IMR-90 (cell line): ENCODE measurements at places on chromosomes 6 and 20. TPM values are rescaled to one million over a fixed set of nuclear protein-coding genes. Genes with fewer than 3 reads are reported as not detected.
A peak's percentile ranks its signal among the peaks of the same experiment; 100 is the strongest.

- no peak for DNase-seq
Measured at GRCh38 chr6:167078745-167079144, 44.2 kb upstream of the CCR6 start.

DNA sequence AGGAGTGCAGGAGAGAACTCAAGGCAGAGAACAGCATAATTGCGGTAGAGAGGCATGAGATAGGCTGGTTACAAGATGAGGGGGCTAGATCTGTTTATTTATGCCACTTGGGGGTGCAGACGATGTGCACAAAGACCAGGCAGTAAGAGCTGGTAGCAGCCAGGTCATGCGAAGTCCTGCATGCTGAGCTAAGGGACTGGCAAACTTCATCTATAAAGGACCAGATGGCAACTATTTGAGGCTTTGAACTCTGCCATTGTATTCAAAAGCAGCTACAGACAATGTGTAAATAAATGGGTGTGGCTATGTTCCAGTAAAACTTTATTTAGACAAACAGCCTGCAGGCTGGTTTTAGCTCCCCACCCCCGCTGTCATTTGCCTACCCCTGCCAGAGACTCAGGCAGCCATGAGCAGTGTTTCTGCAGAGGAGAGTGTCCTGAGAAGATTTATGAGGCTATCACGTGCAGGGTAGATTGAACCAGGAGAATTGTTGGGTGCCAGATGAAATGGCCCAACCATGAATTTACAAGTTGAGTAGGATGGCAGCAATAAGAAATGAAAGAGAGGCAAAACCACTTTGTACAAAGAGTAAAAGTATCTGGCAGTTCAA, 253.4 kb upstream of the MOCS1 start:
- DNase-seq = no peak

GRCh38 chr20:31948008-31948407, 3.8 kb downstream of the PDRG1 start:
- no peak for DNase-seq

GRCh38 chr6:56840467-56841380, 114.2 kb upstream of the BEND6 start:
- DNase-seq = peak; percentile 83

DNA sequence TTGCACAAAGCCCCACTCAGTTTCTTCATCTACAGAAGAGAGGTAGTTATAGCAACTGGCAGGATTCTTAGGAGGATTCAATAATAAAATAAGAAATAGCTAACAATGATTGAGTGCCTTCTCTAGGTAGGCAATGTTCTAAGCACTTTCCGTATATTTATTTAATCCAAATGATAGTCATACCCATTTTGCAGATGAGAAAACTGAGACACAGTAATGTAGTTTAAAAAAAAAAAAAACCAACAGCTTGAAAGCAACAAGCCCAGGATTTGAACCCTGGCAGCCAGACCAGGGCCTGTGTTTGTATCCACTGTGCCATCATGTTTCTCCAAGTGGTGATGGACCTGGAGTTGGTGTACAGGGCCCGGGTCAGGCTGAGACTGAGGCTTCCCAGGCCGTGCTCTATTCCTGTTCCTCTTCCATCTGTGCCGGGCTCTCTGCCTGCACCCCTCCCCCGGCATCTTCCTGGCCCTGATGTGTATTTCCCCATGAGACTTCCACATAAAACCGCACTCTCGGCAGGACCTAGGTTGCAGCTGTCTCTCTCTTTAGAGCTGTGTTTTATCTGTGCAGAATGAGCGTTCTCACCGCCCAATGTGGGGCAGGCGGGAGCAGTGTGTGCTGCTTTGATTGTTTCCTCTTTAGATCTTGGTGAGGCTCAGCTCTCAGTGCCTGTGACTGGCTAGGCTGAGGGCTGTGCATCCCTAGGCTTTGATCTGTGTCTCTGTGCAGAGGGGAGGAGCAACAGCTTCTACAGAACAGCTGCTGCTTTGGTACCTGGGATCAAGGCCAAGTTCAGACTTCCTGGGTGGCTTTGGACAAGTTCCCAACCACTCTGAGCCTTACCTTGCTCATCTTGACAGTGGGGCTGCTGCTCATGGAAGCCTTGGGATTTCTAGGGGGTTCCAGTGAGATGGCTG, 49.5 kb downstream of the TOX2 start:
- peak; percentile 49 for DNase-seq

DNA sequence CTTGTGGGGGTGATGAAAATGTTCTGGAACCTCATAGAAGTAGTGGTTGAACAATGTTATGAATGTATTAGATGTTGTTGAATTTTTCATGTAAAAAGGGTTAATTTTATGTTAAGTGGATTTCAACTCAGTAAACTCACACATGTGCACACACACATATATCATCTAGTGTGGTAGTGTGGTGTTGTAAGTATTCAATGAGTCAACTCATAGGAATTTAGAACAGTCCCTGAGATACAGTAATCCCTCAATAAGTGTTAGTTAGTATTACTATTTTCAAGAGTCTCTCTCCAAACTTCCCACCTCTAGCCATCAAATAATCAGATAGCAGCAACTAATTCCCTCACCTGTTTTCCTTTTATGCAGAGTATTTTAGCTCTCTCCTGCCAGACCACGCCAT, 563.1 kb upstream of the JARID2 start:
- peak; percentile 83 for DNase-seq

- DNase-seq = peak; percentile 21
Measured at GRCh38 chr20:34475979-34476736, 40.1 kb upstream of the DYNLRB1 start.

Gene CRISP3
- not detected in 2 replicates for polyA plus RNA-seq

Gene HRH3
- polyA plus RNA-seq = not detected in 2 replicates

Gene FAM110A
- 3.6 and 4.7 TPM in 2 replicates for polyA plus RNA-seq

Gene PRL
- not detected in 2 replicates for polyA plus RNA-seq

GRCh38 chr20:59443550-59443949, 143.1 kb downstream of the EDN3 start:
- no peak for DNase-seq

DNA sequence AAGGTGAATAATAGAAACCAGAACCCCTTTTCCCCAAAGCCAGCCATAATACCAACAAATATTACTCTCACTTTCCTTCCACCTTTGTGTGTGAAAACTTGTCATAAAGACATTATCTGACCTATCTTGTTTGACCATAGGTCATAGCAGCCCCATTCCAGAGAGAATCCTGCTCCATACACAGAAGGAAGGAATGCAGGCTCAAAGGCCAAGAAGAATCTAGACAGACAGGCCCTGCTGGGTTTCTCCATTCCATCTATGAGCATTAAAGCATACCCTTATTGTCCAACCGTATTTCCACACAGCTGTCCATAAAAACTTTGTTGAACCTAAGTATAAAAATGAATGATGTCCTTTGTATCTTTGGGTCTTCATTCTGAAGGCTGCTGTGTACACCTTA, 40.7 kb upstream of the KCNK5 start:
- DNase-seq = no peak

DNA sequence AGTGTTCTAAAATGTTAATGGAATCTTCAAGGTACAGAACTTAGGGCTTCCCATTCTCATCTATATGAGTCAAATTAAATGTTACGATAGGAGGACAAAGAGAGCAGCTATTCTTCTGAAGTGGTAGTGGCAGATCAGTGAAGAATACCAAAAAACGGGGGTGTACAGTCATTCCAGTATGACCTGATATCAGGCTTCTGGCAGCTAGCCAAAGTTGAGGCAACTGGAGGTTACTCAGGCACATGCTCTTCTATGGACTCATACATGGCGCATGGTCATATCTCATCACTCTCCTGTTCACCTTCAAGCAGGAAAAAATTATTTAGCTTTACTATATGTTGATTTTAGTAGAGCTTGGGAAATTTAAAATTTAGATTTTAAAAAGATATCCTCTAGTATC, 1608.8 kb downstream of the GRIK2 start:
- DNase-seq = no peak

DNA sequence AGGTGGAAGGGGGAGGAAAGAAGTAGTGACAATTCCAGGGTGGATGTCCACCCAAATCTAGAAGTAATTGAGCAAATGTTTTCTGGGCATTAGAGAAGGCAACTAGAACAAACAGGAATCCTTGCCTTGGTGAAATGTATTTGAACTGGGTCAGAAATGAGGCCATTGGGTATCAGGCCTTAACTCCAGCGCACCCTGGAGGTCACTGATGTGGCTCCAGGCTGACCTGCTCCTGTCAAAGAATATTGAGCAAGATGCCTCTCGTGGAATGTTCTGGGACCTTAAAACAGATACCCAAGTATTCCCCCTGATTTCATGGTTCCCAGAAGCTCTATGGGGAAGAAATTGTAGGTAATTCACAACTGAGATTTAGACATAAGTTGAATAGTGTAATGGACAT, 6.9 kb downstream of the HLA-DPB1 start:
- peak; percentile 13 for DNase-seq

Gene COL9A3
- polyA plus RNA-seq = 1.4 TPM in 2 replicates

GRCh38 chr20:48912065-48912464, 9.4 kb upstream of the ARFGEF2 start:
- no peak for DNase-seq

GRCh38 chr6:168031411-168031971, 34.0 kb downstream of the KIF25 start:
- peak; percentile 64 for DNase-seq

DNA sequence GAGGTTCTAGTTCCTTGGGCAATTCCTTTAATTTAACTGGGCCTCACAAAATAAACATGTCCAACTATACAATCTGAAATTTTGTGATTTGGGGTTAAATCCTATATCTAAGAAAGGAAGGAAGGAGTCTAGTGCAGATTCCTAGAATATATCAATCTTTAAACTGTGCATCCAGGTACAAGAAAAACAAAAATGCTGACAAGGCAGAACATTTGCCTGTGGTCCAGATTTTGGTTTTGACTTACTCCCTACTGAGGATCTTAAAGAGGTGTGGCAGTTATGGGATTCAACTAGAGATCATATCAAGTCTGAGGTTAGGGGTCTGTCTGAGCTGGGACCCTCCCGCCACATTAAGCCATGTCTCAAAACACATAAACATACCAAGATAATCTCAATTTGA, 17.7 kb upstream of the COX7A2 start:
- no peak for DNase-seq

- no peak for DNase-seq
Measured at GRCh38 chr6:72414657-72415056, 207.2 kb upstream of the KCNQ5 start.

- DNase-seq = peak; percentile 23
Measured at GRCh38 chr6:75219263-75219662, 13.4 kb upstream of the COL12A1 start.

Gene CYP24A1
- polyA plus RNA-seq = not detected in 2 replicates

Gene FIG4
- polyA plus RNA-seq = 11.3 and 12.1 TPM in 2 replicates

- DNase-seq = no peak
Measured at GRCh38 chr6:17935188-17936149, 52.0 kb downstream of the KIF13A start.

- DNase-seq = no peak
Measured at GRCh38 chr6:7647504-7647903, 57.5 kb downstream of the SNRNP48 start.

DNA sequence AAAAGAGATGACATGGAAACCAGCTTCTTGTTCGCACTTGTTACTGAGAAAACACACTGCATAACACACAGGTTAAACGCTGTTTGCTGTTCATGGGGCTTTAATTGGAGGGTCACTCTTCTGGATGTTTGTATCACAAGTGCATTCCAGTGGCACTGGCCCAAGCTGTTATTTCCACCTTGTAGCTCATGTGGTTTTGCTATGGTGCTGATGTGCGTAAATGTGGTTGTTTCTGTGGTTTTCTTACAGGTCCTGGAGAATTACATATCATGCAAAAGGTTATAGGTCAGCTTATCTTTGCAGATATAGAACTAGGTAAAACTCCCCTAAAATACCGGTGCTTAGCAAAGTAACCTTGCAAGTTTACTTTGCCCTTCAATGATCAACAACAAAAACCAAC, 89.3 kb upstream of the AHI1 start:
- peak; percentile 47 for DNase-seq

DNA sequence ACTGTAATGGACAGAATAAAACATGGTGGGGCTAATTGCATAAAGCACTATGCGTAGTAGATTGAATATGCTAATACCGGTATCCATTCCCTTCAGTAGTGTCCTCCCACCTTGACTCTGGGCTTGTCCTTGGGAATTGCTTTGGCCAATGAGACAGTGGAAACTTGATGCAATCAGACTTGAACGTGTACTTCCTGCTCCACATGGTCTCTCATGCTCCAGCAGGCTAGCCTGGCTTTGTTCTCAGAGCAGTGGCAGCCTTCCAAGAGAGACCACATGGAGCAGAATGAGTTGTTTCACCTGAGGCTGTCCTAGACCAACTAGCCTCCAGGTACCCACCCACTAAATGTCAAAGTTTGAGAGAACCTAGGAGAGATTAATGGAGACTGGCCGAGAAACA, 37.0 kb upstream of the BTBD3 start:
- no peak for DNase-seq

DNA sequence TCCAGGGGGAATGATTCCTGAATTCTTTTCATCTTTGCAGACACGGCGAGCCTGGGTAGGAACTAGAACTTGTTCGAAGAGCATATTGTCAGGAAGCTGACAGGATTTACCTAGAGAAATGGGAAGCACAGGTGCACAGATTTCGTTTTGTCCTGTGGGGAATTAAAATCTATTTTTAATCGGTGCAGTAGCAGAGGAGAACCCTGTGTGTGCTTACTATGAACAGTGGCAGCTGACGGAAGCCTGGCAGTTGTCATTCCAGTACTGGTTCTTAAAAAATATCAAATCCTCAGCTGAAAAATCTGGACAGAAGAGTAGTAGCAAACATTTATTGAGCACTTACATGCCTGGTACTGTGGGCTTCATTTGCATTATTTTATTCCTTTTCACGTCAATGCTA, 609.0 kb downstream of the QKI start:
- no peak for DNase-seq

DNA sequence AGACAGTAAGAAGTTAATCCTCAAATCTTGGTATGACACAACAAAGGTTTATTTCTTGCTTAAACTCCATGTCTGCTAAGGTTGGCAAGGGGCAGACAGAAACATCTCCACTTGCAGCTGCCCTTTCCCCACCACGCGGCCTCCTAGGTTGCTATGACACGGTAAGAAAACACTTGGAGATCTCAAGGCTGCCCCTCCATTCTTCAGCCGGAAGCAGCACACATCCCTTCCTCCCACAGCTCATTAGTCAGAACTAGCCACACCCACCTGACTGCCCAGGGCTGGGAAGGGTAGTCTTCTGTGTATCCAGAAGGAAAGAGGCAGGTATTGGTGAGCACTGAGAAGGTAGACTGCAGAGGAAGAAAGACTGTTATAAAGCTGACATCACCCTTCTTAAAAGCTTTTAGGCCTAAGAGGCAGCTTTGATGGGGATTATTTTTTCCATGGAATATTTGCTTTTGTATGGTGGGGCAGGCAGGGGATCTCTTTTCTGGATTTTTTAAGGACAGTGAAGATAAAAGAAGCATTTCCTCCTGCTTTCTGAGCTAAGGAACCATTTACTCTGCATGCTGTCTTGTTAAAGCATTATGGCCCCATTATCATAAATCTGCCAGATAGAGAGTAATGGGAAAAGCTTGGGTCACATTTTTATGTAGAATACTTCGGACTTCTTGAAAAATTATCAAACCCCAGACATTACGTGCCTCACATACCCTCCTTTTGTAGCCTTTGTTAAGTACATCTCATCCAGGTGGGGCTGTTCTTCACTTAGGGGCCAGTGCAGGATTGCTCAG, 41.6 kb downstream of the MRAP2 start:
- DNase-seq = peak; percentile 7

Gene DSP
- polyA plus RNA-seq = 6.8 and 7.1 TPM in 2 replicates

Gene CD40
- polyA plus RNA-seq = 0.52 and 0.92 TPM in 2 replicates

Gene AK9
- 1.2 and 1.7 TPM in 2 replicates for polyA plus RNA-seq

GRCh38 chr6:98831959-98832283, 2.5 kb upstream of the POU3F2 start:
- DNase-seq = no peak

- no peak for DNase-seq
Measured at GRCh38 chr6:112181130-112181529, 73.2 kb downstream of the LAMA4 start.

Gene CGA
- 0.15 and 0.17 TPM in 2 replicates for polyA plus RNA-seq
